ENCODE measurements at places on chromosomes 5 and 9.

DNA sequence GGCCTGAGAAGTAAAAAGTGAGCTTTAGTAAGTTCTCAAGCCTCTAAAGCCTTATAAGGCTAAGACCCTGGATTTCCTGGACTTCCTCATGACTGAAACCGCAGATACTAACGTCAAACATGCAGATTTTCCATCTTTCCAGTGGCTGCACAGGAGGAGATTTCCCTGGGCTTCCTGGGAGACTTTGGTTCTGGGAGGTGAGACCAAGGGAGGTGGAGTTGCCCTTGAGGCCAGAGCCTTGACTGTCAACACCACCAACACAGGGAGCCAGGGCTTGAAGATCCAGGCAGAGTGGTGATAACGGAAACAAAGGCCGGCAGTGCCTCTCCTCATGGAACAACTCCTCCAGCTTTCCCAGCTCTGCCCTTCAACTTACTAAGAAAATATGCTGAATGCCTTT is 144.7 kb upstream of the LRRTM2 start:
- DNase-seq, result no peak

- no peak for DNase-seq
These were observed 2.6 kb upstream of the SNX18 start for GRCh38 chr5:54514841-54515432.

GRCh38 chr9:18485714-18486113 is 11.8 kb downstream of the ADAMTSL1 start:
- DNase-seq, result no peak

DNA sequence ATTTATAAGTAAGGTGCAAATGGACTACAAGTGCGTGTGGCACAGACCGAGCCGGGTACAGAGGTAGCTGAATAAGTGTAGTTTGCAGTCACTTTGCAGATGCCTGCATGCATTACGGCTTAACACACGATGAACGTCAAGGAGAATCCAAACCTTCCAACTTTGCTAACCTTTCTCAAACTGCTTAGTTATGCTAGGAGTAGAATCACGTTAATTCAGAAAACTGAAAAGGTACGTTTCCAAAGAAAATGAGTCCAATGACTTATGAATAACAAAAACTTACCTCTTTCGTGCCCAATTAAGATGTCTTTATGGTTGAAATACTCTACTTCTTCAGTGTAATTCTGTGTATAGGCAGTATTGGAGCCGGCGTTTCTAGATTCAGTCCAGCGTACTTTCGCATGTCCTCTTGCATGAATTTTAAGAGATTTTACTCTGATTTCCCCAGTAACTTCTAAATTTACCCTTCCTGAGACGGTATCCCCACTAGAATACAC is 539 bp downstream of the ARRDC3 start:
- peak; percentile 50 for DNase-seq

GRCh38 chr9:97636903-97637302 is 3.3 kb downstream of the NCBP1 start:
- DNase-seq, result no peak

DNA sequence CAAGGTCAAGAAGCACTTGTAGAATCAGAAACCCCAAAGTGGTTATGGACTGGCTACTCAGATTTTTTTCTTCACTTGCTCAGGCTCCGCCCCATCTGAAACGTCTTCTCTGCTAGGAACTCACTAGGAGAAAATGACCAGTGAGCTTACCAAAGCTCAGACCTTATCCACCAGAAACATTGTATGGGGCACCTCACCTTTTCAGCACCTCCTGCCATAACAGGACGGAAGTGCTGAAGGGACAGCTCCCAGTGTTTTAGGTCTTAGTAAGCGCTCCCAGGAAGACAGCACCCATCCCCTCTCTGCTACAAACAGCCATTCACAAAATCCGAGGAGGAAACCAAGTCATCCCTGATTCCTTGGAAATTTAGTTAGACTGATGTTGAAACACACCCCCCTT is 1.2 kb upstream of the GABRA1 start:
- peak; percentile 57 for DNase-seq

DNA sequence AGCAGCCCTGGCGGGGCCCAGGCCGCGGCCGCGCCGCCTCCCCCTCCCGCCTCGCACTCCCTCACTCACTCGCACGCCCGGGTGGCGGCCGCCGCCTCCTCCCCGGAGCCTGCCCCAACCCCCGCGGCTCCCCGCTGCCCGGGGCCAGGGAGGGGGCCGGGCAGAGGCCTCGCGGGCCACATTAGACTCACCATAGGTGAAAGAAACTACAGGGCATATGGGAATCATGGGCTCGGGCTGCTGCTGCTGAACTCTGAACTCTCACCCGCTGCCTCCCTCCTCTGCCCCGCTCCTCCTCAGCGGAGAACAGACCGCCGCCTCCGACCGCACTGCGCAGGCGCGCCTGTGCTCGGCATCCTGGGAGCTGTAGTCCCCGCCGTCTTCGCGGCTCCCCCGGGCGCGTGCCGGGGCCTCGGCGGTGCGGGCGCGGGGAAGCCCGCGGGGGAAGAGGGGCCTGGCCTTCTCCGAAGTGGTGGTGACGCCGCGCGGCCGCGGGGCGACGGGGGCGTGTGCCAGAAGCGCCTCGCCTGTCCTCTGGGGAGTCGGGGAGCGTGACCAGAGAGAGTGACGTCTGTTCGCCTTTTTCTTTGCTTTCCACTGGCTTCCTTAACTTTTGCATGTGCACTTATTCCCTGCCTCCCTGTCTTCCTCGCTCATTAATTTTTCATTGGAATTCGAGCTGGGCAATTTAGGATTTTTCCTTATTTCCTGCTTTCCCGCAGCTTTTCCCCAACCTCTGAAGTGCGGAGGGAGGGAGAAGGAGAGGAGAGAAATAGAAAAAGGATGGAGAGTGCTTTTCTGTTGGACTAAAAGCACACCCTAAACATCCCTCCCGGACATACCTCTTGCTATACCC is at the start of gene ZFR:
TSS of gene ZFR (minus strand) at position 310 of the 856 bp plus-strand sequence. CDS start at position 228, 82 bp downstream.
- DNase-seq, result peak; percentile 87

- no peak for DNase-seq
These were observed 282.1 kb downstream of the CRB2 start for GRCh38 chr9:123637945-123638634.

DNA sequence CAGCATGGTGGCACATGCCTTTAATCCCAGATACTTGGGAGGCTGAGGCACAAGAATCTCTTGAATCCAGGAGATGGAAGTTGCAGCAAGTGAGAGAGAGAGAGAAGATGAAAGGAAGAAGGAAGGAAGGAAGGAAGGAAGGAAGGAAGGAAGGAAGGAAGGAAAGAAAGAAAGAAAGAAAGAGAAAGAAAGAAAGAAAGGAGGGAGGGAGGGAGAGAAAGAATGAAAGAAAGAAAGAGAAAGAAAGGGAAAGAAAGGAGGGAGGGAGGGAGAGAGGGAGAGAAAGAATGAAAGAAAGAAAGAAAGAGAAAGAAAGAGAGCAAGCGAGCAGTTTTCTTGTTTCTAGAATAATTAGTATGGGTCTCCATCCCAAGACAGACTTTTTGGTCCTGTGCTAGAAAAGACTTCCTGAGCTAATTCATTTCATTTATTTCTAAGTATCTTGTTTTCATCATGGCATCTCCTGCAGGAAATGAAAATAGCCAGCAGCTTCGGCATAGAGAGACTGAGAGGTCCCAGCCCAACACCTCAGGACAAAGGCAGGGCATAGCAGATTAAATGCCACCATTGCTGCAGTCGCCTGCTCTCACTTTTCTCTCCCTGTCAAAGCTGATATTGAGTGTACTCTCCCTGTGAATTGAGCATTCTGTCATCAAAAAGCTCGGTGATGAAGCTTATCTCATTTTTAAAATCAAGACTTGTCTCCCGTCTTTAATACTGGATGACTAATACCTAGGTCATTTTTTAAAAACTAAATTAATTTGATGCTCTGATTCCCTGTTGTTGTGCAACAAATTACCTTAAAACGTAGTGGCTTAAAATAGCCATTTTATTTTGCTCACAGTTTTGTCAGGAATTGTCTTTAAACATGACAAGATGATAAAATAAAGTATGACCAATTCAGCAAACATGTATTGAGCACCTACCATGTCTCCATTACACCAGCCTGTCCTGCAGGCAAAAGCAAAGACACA is 91.8 kb upstream of the ADRA1B start:
- peak; percentile 54 for DNase-seq

GRCh38 chr5:122965111-122965510 is 71.4 kb downstream of the PPIC start:
- no peak for DNase-seq

DNA sequence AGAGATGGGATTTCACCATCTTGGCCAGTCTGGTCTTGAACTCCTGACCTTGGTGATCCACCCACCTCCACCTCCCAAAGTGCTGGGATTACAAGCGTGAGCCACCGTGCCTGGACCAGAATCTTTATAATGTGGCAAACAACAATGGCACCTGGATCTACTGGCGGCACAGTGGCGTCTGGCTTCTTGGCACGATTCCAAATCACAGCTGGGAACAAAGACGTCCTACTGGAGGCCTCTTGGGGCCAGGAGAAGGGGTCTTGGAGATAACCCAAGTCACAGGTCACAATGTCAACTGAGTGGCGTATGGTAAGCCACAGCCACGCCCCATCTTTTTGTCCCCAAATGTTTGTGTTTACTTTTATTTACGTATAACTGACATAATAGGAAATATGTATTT is 77.8 kb upstream of the RAPGEF1 start:
- DNase-seq, result no peak
